ENCODE measurements at places on chromosomes 3 and 15.
A peak's percentile ranks its signal among the peaks of the same experiment; 100 is the strongest.

DNA sequence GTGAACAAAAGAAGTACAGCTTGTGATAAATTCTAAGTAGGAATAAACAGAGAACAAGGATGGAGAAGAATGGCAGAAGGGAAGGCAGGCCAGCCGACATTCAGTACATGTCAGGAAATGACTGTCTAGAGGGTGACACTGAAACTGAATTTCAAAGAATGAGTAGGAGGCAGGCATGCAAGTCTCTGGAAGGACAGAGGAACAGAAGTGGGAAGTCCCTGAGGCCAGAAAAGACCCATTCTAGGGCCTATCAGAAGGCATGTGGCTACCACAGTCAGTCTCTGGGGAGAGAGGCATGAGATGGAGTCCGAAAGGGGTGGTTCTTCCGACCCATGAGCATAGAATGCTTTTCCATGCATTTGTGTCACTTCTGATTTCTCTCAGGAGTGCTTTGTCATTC is 243.5 kb upstream of the UBE2E2 start:
- DNase-seq: no peak

- DNase-seq: no peak
These were observed 48.5 kb upstream of the CHST2 start for GRCh38 chr3:143070977-143071551.

- peak; percentile 72 for DNase-seq
These were observed at the start of gene CORO2B for GRCh38 chr15:68578980-68579935. Gene CORO2B (plus strand): TSS chr15:68578993. CDS start chr15:68579263, 270 bp downstream.

DNA sequence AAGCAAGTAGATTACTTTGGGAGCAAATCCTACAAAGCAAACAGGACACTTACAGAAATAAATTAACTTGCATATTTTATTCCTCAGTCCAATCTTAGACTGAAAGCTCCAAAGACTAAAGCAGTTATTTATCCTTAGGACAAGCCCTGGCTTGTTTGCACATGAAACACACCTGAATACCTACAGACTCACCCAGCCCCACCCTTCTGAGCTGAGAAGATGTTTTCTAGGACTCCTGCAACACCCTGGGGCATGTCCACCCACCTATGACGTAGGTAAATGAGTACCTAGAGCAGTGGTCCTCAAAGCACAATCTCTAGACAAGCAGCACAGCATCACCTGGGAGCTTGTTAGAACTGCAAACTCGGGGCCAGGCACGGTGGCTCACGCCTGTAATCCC is 80.8 kb downstream of the ANXA2 start:
- DNase-seq: no peak

DNA sequence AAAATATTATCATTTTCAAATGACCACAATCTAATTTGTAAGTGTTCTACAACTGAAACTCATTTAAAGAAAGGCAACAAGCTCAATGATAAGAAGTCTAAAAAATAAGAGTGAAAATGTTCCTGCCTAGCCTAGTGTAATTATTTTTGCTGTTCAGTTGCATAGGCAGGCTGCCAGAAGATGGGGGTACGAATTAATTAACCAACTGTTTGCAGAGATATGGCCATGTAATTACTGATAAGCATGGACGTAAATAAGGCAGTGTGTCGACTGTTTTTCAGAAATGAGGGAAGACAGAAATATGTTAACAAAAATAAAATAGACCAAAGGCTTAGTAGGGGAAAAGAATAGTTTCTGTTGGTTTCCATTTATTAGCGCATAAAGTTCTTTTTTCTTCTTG is 24.7 kb upstream of the SCAANT1 start:
- no peak for DNase-seq

Data from right hindlimb (tissue), 1 donor.